ENCODE measurements at places on chromosomes 4 and X. TPM values are rescaled to one million over a fixed set of nuclear protein-coding genes. Genes with fewer than 3 reads are reported as not detected.

Gene CTAG1A
- total RNA-seq: not detected

Gene TLR3
- total RNA-seq: 0.19 TPM

Gene GPAT3
- total RNA-seq: not detected

DNA sequence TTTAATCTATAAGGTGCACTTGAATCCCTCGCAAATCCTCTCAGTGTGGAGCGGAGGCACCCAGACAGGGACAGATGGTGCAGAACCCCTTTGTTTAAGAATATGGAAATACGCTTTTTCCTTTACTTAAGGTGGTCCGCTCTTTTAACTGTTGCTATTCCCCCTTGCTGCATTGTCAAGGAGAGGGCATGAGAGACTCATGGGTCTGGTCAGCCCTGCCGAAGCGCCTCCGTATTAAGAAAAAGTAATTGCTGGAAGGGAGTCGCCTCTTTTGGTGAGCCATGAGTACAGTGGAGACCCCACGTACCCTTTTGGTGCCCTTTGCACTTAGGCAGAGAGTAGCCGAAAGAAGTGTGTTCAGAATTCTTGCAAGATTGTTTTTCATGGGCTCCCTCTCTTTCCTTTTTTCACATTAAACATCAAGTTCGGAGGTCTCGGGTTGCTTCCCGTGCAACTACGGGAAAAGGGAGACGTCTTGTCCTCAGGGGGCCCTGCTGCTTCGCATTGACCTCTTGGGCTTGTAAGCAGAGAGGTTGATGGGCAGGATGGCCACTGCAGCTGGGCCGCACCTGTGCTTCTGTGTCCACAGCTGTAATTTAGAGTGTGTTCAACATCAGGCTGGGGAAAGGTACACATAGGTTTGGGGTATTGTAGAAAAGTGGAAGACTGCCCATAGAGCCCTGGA, 109.6 kb downstream of the SPRY1 start:
- DNase-seq: peak; percentile 23
- peak overlapping the region; percentile 97 for H3K27ac ChIP-seq
- H3K27me3 ChIP-seq: no peaks in the 10 kb centered on the region
- no peaks in the 10 kb centered on the region for H3K36me3 ChIP-seq
- H3K4me1 ChIP-seq: peaks cover 65% of the 10 kb centered on the region

DNA sequence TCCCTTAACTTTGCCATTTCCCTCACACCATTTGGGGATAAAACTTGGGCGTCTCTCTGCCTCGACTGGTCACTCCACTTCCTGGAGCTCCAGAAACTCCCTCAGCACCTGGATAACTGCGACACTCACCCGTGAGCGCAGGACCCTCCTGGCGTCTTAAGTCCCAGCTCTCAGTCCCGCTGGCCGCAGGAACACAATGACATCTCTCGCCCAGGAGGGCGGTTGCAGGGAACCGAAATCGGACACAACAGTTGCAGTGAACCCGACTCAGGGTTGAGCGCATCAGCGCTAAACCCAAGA, 370.9 kb upstream of the SMIM31 start:
- peaks cover 8% of the 10 kb centered on the region for H3K4me1 ChIP-seq
- H3K36me3 ChIP-seq: no peaks in the 10 kb centered on the region
- no peak overlapping the region for H3K27ac ChIP-seq
- no peak for DNase-seq

- peaks cover 7% of the 10 kb centered on the region for H3K4me1 ChIP-seq
- no peaks in the 10 kb centered on the region for H3K27me3 ChIP-seq
- DNase-seq: no peak
- H3K36me3 ChIP-seq: no peaks in the 10 kb centered on the region
- peak overlapping the region; percentile 58 for H3K27ac ChIP-seq
Measured at GRCh38 chr4:181420950-181421349, 822.3 kb upstream of the TENM3 start.

- peaks cover 2% of the 10 kb centered on the region for H3K27me3 ChIP-seq
- H3K4me3 ChIP-seq: no peak overlapping the region
- H3K4me1 ChIP-seq: no peaks in the 10 kb centered on the region
- DNase-seq: no peak
- H3K27ac ChIP-seq: no peak overlapping the region
Measured at GRCh38 chrX:95860127-95860526, 824.5 kb upstream of the DIAPH2 start.

DNA sequence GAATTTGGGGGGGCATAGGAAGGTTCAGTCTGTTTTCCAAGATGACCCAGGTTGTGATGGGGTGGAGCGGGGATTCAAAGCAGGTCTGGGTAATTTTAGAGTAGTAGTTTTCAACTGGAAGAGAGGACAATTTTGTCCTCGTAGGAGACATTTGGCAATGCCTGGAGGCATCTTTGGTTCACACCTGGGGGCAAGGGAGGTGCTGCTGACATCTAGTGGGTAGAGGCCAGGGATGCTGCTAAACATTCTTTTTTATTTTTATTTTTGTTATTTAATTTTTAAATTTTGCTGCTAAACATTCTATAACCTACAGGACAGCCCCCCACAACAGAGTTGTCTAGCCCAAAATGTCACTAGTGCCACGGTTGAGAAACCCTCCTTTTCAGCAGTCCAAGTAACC, 1.9 kb downstream of the RAB9A start:
- H3K4me1 ChIP-seq: peaks cover 35% of the 10 kb centered on the region
- peak overlapping the region; percentile 94 for H3K4me3 ChIP-seq
- H3K27ac ChIP-seq: no peak overlapping the region
- peaks cover 2% of the 10 kb centered on the region for H3K36me3 ChIP-seq
